ENCODE measurements at places on chromosomes 16 and 17. TPM values are rescaled to one million over a fixed set of nuclear protein-coding genes. Genes with fewer than 3 reads are reported as not detected.
A peak's percentile ranks its signal among the peaks of the same experiment; 100 is the strongest.

DNA sequence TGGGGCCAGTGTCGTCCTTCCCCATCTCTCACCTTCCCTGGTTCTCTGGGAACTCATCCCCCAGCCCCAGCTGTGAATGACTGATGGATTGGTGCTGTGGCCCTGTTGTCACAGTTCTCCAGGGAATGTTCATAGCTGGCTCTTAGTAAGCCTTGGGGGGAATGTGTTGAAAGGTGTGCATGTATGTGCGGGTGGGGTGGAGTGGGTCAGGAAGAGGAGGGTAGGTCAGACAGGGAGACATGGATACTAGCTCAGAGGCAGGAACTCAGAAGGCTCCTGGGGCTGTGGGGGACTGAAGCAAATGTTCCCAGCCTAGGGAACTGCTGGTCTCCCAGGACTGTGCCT is 4.3 kb downstream of the DLX4 start:
- H3K36me3 ChIP-seq, result no peaks in the 10 kb centered on the region
- no peak for DNase-seq
- H3K4me1 ChIP-seq, result peaks cover 21% of the 10 kb centered on the region

GRCh38 chr17:75518201-75518600 is 1.9 kb downstream of the TSEN54 start:
- peaks cover 21% of the 10 kb centered on the region for H3K4me1 ChIP-seq
- H3K27ac ChIP-seq, result no peak overlapping the region

GRCh38 chr17:57490111-57490845 is 234.0 kb downstream of the MSI2 start:
- no peaks in the 10 kb centered on the region for H3K27me3 ChIP-seq
- no peak for DNase-seq
- peaks cover 64% of the 10 kb centered on the region for H3K4me1 ChIP-seq
- H3K4me3 ChIP-seq, result no peak overlapping the region
- H3K27ac ChIP-seq, result peak overlapping the region; percentile 79

- DNase-seq, result peak; percentile 34
- no peak overlapping the region for H3K4me3 ChIP-seq
- H3K4me1 ChIP-seq, result no peaks in the 10 kb centered on the region
Observed at GRCh38 chr17:57302690-57303465, 46.6 kb downstream of the MSI2 start.

DNA sequence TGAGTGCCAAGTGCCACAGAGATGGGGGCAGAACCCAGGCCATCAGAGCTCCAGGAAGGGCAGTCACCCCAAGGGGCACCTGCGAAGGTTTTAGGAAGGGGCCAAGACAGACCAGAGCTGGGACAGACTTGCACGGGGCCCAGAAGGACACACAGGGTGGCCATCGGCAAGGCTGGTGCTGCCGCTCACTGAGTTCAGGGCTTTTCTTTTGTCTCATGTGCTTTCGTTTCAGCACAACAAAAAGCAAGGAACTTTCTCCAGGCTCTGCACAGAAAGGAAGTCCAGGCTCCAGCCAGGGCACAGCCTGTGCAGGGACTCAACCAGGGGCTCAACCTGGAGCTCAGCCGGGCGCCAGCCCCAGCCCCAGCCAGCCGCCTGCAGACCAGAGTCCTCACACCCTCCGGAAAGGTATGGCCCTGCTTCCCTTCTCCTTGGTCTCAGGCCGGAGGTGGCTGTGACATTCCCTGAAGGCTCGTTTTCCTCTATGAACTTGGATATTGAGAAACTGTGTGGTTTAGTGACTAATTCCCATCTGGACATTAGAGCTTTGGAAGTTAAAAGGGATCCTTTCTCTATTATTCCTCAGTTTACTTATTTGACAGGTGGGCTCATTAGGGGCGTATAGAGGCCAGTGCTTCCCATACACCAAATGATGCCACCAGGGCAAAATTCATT is 37.9 kb downstream of the ELAC2 start:
- DNase-seq, result no peak
- H3K27ac ChIP-seq, result no peak overlapping the region
- peaks cover 13% of the 10 kb centered on the region for H3K4me1 ChIP-seq

GRCh38 chr17:80104321-80104955 is 3.1 kb downstream of the GAA start:
- no peak overlapping the region for H3K27ac ChIP-seq
- no peak overlapping the region for H3K4me3 ChIP-seq
- no peaks in the 10 kb centered on the region for H3K36me3 ChIP-seq
- DNase-seq, result peak; percentile 66
- H3K27me3 ChIP-seq, result no peaks in the 10 kb centered on the region

- DNase-seq, result no peak
- no peak overlapping the region for H3K27ac ChIP-seq
- no peak overlapping the region for H3K4me3 ChIP-seq
- no peaks in the 10 kb centered on the region for H3K4me1 ChIP-seq
- no peaks in the 10 kb centered on the region for H3K27me3 ChIP-seq
Observed at GRCh38 chr16:1013593-1013900, 32.0 kb downstream of the SOX8 start.

DNA sequence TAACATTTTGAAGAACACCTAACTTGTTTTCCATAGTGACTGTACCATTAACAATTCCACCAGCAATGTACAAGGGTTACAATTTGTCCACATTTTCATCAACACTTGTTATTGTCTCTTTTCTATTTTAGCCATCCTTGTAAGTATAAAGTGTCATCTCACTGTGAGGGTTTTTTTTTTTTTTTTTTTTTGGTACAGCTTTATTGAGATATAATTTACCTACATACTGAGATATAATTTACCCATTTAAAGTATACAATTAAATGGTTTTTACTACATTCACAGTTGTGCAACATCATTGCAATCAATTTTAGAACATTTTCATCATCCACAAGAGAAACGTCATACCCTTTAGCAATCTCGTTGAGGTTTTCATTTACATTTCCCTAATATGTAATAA is 17.9 kb upstream of the TMIGD1 start:
- H3K4me1 ChIP-seq, result no peaks in the 10 kb centered on the region
- H3K27ac ChIP-seq, result no peak overlapping the region
- no peaks in the 10 kb centered on the region for H3K27me3 ChIP-seq
- no peak overlapping the region for H3K4me3 ChIP-seq
- no peak for DNase-seq
- H3K36me3 ChIP-seq, result no peaks in the 10 kb centered on the region

- H3K4me3 ChIP-seq, result no peak overlapping the region
- peaks cover 24% of the 10 kb centered on the region for H3K4me1 ChIP-seq
- no peaks in the 10 kb centered on the region for H3K27me3 ChIP-seq
- no peak for DNase-seq
- H3K27ac ChIP-seq, result peak overlapping the region; percentile 61
- no peaks in the 10 kb centered on the region for H3K36me3 ChIP-seq
Observed at GRCh38 chr17:77444984-77445759, 304.4 kb downstream of the SEC14L1 start.

DNA sequence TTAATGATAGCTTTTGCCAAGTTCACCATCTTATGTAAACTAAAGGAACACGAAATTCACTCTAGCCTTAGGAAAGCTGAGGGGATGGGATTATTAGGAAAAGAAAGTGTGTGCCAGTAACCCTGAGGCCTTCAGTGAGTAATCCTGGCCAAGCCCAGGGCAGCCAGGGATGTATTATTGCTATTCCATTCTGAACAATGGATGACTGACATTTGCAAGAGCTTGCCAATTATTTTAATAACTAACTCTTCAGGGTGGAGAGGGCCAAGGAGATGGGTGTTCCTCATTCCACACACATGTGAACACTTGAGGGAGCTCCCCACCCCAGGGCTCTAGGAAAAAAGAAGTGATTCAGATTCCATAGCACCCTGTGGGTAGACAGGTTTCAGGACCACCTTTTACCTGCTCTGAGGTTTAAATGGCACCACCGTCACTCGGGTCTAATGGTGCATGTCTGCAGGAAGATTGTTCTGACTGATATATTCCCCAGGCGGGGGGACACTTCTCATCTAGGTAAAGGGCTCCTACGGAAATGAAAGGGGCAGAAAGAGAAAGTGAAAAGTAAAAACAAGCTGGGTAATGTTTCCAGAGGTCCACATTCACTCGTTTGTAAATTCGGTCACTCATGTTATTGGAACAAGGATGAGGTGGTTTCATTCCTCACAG is 41.5 kb downstream of the TK2 start:
- DNase-seq, result no peak
- no peaks in the 10 kb centered on the region for H3K36me3 ChIP-seq
- H3K4me3 ChIP-seq, result no peak overlapping the region
- H3K4me1 ChIP-seq, result peaks cover 61% of the 10 kb centered on the region
- peak overlapping the region; percentile 80 for H3K27ac ChIP-seq
- no peaks in the 10 kb centered on the region for H3K27me3 ChIP-seq

DNA sequence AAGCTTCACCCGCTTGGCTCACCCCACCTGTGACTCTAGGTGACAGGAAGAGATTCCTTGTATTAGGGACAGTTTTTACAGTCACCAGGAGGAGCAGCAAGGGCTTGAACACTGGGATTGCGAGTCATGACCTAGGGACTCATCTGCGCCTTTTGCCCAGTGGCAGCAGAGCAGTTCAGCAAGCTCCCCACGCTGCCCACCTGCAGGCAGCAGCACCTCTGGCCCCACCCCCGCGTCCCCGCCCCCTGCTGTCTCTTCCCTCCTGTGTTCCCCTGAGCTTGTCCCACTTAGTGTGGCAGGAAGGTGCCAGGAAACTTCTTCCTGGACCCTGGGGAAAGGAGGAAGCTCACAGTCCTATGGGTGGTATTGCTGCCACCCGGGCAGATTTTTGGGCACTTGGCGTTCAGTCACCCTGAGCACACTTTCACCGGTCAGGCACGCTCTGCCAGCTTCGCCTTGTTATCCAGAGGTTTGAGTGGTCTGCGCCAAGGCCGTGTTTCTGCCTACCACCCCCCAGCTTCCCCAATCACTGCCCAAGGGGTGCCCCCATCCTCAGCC is 8.7 kb downstream of the MMP15 start:
- H3K27ac ChIP-seq, result peak overlapping the region; percentile 89
- H3K4me1 ChIP-seq, result peaks cover 72% of the 10 kb centered on the region

- H3K4me3 ChIP-seq, result no peak overlapping the region
- peaks cover 13% of the 10 kb centered on the region for H3K36me3 ChIP-seq
- no peak overlapping the region for H3K27ac ChIP-seq
- peaks cover 7% of the 10 kb centered on the region for H3K4me1 ChIP-seq
Observed at GRCh38 chr16:67930678-67931211, 917 bp downstream of the CTRL start.

DNA sequence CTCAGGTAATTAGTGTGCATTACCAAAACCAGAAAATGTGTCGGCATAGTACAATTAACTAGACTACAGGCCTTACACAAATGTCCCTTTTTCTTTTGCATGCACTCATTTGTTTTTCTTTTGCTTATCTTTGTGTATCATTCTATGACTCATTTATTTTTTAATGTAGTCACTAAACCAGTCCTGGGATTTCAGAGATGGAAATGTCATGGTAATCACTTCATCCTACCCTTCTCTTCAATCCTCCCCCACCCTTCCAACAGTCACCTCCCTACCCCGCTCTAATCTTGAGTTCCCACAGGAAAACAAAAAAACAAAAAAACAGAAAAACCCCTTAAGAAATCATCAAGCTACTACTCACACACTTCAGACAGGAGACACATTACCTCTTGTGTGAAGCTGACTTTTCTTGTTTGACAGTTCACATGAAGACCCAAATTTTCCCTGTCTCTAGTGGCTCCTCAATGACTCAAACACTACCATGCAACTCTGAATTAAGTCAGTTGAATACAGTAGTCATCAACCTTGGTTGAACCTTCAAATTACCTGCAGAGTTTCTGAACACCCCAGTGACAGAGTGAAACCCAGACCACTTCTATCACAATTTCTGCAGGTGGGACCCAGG is 242.4 kb upstream of the SALL1 start:
- H3K27me3 ChIP-seq, result no peaks in the 10 kb centered on the region
- H3K4me1 ChIP-seq, result no peaks in the 10 kb centered on the region
- no peak overlapping the region for H3K4me3 ChIP-seq
- H3K36me3 ChIP-seq, result no peaks in the 10 kb centered on the region

DNA sequence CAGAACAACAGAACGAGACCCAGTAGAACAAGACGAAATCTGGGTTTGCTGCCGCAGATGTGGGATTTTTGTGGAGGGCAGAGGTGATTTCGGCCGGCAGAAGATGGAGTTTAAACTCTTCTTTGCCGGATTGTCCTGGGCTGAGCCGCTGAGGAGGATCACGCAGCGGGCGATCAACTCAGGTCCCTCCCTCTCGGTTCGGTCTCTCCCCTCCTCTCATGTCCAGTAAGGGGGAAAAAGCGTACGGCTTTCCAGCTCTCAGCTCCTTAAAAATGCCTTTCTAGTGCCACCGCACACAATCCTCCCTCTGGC is 2.5 kb downstream of the PHF12 start:
- H3K4me3 ChIP-seq, result peak overlapping the region; percentile 5
- no peaks in the 10 kb centered on the region for H3K27me3 ChIP-seq
- H3K36me3 ChIP-seq, result no peaks in the 10 kb centered on the region
- DNase-seq, result no peak

- no peak overlapping the region for H3K4me3 ChIP-seq
- H3K4me1 ChIP-seq, result peaks cover 51% of the 10 kb centered on the region
- H3K36me3 ChIP-seq, result no peaks in the 10 kb centered on the region
- peak; percentile 73 for DNase-seq
- no peak overlapping the region for H3K27ac ChIP-seq
Observed at GRCh38 chr17:17568772-17569195, 22.7 kb downstream of the PEMT start.

- H3K27me3 ChIP-seq, result no peaks in the 10 kb centered on the region
- no peaks in the 10 kb centered on the region for H3K4me1 ChIP-seq
- no peaks in the 10 kb centered on the region for H3K36me3 ChIP-seq
- DNase-seq, result no peak
Observed at GRCh38 chr16:79628501-79628975, 28.0 kb upstream of the MAF start.

DNA sequence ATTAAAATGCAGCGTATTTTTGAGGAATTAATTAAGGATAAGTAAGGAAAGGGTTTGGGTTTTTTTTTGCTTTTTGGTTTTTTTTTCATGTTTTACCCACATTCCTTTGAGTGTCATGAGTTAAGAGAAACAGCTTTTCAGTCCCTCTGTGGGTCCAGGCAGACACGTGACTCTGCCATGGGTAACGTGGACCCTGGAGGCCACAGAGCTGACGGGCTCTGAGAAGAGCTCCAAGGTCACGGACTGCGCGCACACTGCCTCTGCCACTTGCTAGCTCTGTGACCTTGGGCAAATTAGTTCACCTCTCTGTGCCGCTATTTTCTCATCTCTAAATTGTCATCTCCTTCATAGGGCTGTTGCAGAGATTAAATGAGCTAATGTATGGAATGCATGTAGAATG is 588.2 kb upstream of the CDH11 start:
- H3K36me3 ChIP-seq, result no peaks in the 10 kb centered on the region
- H3K27me3 ChIP-seq, result no peaks in the 10 kb centered on the region
- H3K4me3 ChIP-seq, result no peak overlapping the region
- DNase-seq, result no peak
- H3K4me1 ChIP-seq, result no peaks in the 10 kb centered on the region
- no peak overlapping the region for H3K27ac ChIP-seq

- no peak overlapping the region for H3K27ac ChIP-seq
- no peak for DNase-seq
- H3K4me1 ChIP-seq, result no peaks in the 10 kb centered on the region
- H3K27me3 ChIP-seq, result no peaks in the 10 kb centered on the region
Observed at GRCh38 chr17:17252149-17252661, 15.2 kb upstream of the FLCN start.

The NAGS gene
- total RNA-seq, result 16.4 TPM

The CSF3 gene
- total RNA-seq, result not detected

The CTRL gene
- 0.94 TPM for total RNA-seq

The VMO1 gene
- total RNA-seq, result 1.8 TPM

The HOXB3 gene
- 3.3 TPM for total RNA-seq

The EVPLL gene
- 0.89 TPM for total RNA-seq

The TEDC2 gene
- total RNA-seq, result not detected

The KCNH4 gene
- total RNA-seq, result not detected

Measured in thyroid gland (tissue), 4 donors.